Glomerular endothelial cell (primary cell): ENCODE measurements at places on chromosomes 13 and 19. TPM values are rescaled to one million over a fixed set of nuclear protein-coding genes. Genes with fewer than 3 reads are reported as not detected.

- no peak for DNase-seq
Measured at GRCh38 chr13:31081316-31081715, 80.4 kb downstream of the HSPH1 start.

GRCh38 chr19:28401739-28402424 lies 811.1 kb downstream of the UQCRFS1 start:
- DNase-seq = no peak

DNA sequence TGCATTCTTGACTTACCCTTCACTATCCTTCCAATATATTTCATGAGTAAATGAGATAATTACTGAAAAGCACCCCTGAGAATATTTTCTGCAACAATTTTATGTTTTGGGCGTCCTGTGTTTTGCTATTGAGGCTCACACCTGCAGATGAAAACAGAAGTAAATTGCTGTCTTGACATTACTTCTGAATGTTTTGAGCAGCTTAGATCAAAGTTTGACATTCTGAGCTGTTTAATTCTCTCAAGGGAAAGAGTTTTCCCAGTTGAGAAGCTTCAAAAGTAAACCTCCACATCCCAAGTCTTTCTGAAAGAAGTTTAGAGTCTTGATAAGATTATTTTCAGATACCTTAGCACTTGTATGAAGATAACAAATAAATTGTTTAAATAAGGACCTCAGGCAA lies 1667.2 kb upstream of the SLC10A2 start:
- DNase-seq = no peak

DNA sequence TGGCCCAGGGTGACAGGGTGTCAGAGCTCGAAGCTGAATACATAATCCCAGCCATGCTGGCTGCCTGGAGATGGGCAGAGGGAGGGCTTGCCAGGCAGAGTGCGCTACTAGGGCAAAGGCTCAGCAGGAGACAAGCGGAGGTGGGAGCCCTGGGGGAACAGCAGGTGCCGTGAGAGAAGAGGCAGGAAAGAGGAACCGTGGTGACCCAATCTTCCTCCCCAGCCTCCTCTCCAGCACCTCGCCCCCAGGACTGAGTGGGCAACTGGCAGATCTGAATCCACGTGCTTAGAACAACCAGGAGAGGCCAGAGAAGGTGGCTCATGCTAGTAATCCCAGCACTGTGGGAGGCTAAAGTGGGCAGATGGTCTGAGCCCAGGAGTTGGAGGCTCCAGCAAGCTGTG lies 11.0 kb upstream of the CCL25 start:
- no peak for DNase-seq

DNA sequence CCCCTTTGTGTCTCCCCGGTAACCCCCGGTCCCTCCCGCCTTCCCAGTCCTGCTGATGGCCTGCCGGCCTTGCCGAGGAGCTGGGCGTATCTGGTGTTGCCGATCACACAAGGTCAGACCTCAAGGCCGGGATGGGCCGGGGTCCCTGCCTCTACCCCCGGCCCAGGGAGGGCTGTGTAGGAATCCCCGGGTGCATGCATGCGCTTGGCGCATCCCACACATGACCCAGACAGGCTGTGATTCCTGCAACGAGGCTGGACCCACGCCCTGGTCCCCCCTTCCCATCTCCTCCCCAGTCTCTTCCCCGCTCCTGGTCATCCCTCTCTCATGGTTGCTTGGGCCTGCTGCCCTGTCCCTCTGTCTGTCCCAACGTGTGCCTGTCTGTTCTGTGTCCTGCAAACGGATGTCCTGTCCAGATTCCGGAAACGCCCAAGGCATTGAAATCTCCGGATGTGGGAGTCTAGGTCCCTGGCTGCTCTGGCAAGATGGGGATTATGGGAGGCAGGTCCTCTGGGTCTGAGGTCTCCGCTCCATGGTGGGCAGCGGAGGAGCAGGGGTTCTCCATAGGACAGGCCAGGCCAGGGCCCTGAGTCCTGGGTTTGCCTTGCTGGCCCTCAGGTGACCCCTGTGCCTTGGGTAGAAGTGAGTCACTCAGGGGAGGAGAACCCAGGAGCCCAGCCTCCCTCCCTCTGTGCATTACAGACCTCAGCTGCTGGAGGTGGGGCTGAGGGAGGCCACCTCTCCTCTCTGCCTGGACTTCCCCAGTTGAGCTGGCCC lies 1.6 kb downstream of the PKN1 start:
- DNase-seq = peak; percentile 31

DNA sequence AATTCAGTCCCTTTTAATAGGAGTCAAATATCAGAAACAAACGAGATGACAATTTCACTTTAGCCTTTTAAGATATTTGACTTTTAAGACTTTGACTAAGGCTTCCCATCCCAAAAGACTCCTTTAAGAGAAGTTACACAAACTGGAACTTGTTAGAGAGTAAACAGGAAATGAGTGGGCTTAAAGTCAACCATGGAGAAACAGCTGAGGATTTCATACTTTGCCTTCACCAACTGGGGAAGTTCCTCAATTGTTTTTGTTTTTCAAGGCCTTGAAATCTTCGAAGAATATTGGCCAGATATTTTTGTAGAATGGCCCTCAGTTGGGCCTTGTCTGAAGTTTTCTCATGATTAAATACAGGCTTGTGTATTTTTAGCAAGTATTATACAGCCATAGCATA lies 227.3 kb downstream of the POU4F1 start:
- DNase-seq = no peak

DNA sequence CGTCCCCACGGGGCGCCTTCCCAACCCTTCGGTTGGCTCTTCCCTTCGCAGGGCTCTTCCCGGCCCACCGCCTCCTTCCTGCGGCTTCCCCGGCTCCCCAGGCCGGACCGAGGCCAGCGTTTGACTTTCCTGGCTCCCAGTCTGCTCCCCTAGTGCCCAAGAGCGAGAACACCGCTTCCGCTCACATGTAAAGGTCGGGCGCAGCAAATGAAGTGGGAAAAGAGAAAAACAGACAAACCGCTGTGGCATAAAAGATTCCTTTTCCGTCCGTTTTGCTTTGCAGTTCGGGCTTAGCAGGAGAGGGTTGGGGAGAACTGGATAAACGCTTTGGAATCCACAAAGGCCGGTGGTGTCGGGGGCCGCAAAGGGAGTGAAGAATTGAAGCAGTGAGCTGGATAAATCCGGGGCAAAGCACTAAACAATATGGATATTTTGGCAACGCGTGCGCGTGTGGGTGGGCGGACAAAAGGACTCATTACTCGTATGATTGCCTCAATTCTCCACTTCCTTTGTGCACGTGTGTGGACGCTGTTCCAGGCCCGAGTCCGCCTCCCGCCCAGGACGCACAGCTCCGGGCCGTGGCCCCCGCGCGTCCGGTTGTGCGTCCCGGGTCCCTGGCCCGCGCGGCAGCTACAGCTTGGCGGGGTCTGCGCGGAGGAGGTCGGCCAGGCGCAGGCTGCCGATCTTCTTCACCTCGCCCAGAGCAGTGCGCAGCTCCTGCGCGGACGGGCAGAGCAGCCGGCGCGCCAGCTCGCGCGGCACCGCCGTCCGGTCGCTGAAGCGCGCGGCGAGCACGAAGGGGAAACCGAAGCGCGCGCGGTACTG lies 8.6 kb upstream of the CDX2 start:
- DNase-seq = no peak

GRCh38 chr19:42276821-42277220 lies 7.8 kb downstream of the CIC start:
- DNase-seq = no peak

GRCh38 chr13:45695198-45695730 lies 6.9 kb upstream of the CBY2 start:
- DNase-seq = no peak

Gene RGL3
- total RNA-seq = not detected in 2 replicates

Gene LGALS7B
- not detected in 2 replicates for total RNA-seq
